Non-pigmented ciliary epithelial cell (primary cell): ENCODE measurements at places on chromosomes 1 and 21.

GRCh38 chr1:206049919-206050600 lies 2.9 kb upstream of the RHEX start:
- no peak for DNase-seq

GRCh38 chr1:6100861-6101783 lies 55.4 kb downstream of the KCNAB2 start:
- no peak for DNase-seq

- no peak for DNase-seq
These were observed 157.0 kb upstream of the GREM2 start for GRCh38 chr1:240768979-240769378.

- DNase-seq, result no peak
These were observed 60.5 kb upstream of the SOD1 start for GRCh38 chr21:31599013-31599412.

- DNase-seq, result no peak
These were observed 323.4 kb downstream of the LTN1 start for GRCh38 chr21:28669321-28669720.
